ENCODE measurements at places on chromosomes 3 and 15. TPM values are rescaled to one million over a fixed set of nuclear protein-coding genes. Genes with fewer than 3 reads are reported as not detected.
A peak's percentile ranks its signal among the peaks of the same experiment; 100 is the strongest.

DNA sequence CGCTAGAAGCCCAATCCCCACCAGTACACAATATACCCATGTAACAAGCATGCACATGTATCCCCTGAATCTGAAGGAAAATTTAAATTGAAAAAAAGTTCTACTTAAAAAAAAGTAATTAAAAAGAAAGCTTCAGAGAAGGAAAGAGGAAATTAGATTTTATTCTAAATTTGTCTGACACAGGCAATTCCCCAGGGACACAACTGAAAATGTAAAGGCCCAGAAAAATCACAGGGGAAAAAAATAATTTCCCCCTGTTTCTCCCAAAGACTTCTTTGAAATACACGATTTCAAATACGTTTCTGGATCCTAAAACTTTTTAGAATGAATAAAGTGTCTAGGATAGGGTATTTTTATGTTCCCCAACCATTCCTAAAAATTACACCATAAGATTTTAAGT, 42.9 kb downstream of the SEMA5B start:
- DNase-seq = no peak

DNA sequence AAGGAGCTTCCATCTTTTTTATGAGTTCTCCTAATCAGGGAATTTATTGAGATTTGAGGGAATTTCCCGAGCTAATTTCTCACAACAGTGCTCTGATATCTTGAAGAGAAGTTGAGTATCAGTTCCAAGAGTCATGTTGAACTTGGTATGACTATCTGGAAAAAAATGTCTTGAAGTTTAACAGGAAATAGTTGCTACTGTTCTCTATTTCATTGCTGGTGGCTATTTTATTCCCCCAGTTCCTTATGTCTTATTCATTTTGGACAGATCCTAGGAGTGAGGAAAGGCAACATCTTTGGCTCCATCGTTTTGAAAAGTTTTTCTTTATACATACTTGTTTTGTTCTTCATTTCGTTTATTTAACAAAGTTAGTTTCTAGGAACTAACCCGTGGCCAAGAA, 307.8 kb upstream of the AGTR1 start:
- no peak for DNase-seq

- no peak for DNase-seq
These were observed 553.1 kb upstream of the CBLB start for GRCh38 chr3:106421909-106422308.

GRCh38 chr3:46755646-46756045, 38.0 kb upstream of the PRSS50 start:
- no peak for DNase-seq

DNA sequence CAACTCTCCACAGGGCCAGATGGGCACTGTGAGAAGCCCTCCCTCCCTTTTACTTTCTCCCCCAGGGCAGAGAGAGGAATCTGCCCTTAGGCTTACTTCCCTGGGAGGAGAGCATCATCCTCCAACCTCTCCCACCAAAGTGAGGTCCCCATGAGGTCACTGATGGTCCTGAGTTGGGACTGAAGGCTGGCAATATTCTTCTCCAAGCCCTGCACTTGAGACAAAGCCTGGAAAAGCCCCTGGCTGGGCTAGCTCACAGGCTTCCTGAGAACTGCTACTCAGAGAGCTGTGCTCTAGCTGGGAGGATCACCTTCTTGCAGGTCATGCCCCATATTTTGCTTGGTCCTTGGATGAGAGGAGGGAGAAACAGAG, 110.0 kb upstream of the MEF2A start:
- DNase-seq = no peak

- no peak for DNase-seq
These were observed 4.9 kb downstream of the EPB42 start for GRCh38 chr15:43215961-43216360.

- no peak for DNase-seq
These were observed 71.5 kb downstream of the CD200R1L start for GRCh38 chr3:112775011-112775742.

- DNase-seq = no peak
These were observed 51.3 kb downstream of the RBMS3 start for GRCh38 chr3:29332195-29332637.

DNA sequence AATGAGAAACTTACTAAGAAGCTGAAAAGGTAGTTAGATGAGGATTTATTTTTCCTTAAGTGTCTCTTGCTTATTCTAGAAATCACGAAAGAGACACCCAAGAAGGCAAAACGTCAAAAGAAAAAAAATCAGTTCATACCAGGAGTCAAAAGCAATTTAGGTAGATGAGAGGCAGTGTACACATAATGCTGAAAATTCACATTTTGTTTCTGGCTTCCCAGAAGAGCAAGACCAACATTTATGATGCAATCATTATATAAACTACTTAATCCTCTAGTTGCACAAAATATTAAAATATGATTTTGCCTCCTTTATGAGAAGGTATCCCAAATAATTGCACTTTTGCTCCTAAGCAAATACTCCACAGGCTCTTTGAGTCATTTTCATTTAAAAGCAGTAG, 228.0 kb downstream of the FMN1 start:
- DNase-seq = no peak

GRCh38 chr15:45228931-45229330, 23.1 kb upstream of the SLC28A2 start:
- DNase-seq = no peak

- DNase-seq = peak; percentile 72
These were observed 9.2 kb upstream of the MME start for GRCh38 chr3:155070932-155071387.

- DNase-seq = no peak
These were observed 141.6 kb upstream of the STT3B start for GRCh38 chr3:31391150-31391549.

DNA sequence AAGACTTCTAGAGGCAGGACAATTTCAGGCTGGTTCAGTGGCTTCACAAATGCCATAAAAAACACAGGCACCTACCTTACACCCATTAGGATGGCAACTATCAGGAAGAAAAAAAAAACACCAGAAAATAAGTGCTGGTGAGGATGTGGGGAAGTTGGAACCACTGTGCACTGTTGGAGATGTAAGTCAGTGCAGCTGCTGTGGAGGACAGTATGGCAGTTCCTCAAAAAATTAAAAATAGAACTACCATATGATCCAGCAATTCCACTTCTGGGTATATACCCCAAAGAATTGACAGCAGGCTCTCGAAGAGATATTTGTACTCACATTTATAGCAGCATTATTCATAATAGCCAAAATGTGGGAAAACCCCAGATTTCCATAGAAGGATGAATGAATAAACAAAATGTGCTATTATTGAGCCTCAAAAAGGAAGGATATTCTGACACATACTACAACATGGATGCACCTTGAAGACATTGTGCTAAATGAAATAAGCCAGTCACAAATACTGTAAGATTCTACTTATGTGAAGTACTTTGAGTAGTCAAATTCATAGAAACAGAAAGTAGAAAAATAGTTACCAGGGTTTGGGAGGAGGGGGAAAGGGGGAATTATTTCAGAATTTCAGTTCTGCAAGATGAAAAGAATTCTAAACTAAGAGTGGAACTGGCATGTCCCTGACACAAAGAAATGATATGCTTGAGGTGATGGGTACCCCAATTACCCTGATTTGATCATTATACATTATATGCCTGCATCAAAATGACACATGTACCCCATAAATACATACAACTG, 40.9 kb downstream of the NR1D2 start:
- no peak for DNase-seq

- DNase-seq = no peak
These were observed 36.4 kb downstream of the WWTR1 start for GRCh38 chr3:149621218-149622005.

GRCh38 chr15:50248994-50249582, 16.4 kb downstream of the HDC start:
- DNase-seq = no peak

DNA sequence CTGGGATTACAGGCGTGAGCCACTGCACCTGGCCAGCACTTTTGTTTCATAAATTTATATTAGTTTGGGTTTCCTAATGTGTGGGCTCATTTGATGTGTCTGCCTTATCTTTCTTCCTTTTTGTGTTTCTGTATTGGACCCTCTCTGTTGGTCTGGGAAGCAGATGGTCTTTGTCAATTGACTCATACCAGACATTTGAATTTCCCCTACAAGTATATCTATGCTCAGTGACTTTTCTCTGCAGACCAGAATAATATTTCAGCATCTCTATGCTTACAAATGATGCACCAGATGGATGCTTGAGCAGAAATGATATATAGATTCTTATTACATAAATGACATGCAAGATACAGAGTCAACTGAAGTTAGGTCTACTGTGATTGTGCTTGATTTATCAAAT, 329.9 kb upstream of the SLCO3A1 start:
- no peak for DNase-seq

DNA sequence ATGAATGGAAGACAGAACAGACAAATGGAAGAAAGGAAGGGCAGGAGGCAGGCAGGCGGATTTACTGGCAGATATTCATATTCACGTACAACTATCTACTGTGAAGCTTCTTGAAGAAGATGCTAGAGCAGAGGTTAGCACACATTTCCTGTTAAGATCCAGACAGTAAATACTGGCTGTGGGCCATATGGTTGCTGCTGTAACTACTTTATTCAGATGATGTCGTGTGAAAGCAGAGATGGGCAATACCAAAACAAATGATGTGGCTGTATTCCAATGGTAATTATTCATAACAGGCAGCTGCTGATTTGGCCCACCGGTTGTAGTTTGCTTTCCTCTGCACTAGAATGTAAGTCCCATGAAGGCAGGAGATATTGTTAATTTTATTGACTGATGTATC, 115.7 kb upstream of the PRTG start:
- no peak for DNase-seq

DNA sequence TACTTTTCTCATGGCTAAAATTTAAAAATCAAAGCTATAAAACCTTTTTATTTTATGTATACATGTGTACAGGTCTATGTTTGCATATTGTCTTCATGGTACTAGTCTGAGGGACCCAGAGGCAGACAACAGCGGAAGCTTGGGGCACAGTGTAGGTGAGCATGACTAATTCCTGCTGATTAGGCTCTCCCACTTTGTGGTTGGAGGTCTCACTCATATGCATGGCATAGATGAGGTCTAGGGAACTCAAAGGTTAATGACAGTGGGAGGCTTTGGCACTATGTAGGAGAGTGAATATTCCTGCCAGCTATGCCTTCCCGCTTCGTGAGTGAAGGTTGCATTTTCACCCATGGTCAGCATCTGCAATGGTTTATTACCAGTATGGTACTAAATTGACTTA, 47.5 kb upstream of the AADACL2 start:
- DNase-seq = no peak

DNA sequence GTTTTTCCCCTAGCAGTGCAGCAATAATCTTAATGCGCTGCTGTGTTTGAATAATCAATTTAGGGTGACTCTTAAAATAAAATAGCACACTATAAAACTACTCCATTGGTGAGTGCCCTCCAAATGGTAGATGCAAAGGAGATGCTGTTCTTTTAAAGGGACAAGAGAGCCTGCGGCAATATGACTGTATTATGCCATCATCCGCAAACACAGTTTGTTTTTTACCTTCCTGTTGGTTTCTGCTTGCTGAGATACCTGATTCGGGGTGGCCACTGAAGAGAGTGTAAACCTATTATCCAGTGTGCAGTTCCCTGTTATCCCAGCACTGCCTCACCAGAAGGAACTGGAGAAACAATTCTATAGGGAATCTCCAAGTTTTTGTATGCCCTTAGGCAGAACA, 523.1 kb upstream of the TGFBR2 start:
- DNase-seq = no peak

DNA sequence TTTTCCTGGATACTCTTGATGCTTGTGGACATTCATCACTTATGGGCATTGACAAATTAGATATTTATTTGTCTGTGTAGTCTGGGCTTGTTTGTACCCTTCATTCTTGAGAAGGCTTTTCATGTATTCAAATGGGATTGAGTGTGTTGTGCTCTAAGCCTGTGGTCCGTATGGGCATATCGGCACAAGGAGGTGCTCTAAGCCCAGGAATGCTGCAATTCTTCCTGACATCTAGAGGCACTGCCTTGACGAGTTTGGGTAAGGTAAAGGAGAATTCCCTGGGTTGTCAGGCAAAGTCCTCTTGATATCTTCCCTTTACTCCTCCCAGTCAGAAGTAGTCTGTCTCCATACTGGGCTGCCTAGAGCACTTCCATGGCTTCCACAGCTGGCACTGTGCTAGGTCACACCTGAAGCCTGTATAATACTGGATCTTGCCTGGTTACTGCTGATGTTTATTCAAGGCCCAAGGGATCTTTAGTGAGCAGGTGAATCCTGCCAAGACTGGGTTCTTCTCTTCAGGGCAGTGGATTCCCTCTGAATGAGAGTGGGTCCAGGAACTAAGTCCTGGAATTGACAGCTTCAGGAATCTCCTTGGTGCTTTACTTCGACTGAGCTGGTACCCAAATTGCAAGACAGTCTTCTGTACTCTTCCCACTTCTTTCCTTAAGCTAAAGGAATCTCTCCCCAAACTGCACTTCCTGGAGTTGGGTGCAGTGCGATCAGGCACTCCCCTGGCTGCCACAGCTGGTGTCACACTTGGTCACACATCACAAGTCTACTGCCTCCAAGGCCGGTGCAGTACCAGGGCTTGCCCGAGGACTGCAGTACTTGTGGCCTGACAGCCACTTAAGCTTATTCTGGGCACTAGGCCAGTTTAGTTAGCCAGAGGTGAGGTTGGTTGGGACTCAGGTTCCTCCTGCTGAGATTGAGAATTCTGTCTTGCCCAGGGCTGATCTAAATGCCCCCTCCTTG, 46.0 kb downstream of the GALK2 start:
- no peak for DNase-seq

DNA sequence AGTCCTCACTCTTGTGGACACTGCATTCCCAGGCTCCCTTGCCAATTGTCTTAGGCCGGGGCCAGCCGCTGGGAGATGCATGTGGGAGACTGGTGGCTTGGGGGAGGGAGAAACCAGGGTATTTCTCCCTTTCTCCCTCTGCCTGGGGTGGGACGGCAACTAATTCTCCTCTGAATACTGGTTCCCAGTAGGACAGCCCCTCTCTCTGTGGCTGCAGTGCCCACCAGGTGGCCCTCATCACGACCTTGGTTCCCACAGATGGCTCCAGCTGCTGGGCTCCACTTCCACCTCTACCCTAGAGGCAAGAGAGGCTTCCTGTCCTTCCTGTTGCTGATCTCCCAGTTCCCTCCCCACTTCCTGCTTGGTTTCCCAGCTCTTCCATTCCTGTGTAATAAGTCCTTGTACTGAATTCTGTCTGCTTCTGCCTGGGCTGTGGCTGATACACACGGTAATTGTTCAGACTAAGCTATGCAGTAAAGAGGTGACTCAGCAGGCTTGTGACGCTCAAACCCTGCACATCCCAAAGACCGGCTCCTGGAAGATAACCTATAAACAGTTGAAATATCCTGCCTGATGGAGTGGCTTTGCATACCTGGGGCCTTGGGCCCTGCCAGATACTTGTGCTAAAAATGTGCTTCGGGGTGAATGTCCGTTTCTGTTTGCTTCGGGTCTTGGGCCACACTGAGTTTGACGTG, 20.4 kb upstream of the COPG1 start:
- peak; percentile 20 for DNase-seq

GRCh38 chr3:42010530-42010929, 48.6 kb upstream of the ULK4 start:
- DNase-seq = no peak

GRCh38 chr3:175956964-175957363, 1097.8 kb downstream of the NAALADL2 start:
- no peak for DNase-seq

- DNase-seq = no peak
These were observed 90.7 kb downstream of the RTP4 start for GRCh38 chr3:187458921-187459320.

- DNase-seq = no peak
These were observed 327.1 kb upstream of the GOLIM4 start for GRCh38 chr3:168422843-168423242.

MYL3 gene
- not detected for total RNA-seq

GOLGA8J gene
- not detected for total RNA-seq

GOLGA6L7 gene
- not detected for total RNA-seq

GOLGA6D gene
- total RNA-seq = not detected

TM4SF4 gene
- not detected for total RNA-seq

IMPG2 gene
- 0.33 TPM for total RNA-seq

CTDSPL gene
- 57.4 TPM for total RNA-seq

PP2D1 gene
- total RNA-seq = not detected

MUC13 gene
- not detected for total RNA-seq
